ENCODE measurements at places on chromosomes 2 and 18.

DNA sequence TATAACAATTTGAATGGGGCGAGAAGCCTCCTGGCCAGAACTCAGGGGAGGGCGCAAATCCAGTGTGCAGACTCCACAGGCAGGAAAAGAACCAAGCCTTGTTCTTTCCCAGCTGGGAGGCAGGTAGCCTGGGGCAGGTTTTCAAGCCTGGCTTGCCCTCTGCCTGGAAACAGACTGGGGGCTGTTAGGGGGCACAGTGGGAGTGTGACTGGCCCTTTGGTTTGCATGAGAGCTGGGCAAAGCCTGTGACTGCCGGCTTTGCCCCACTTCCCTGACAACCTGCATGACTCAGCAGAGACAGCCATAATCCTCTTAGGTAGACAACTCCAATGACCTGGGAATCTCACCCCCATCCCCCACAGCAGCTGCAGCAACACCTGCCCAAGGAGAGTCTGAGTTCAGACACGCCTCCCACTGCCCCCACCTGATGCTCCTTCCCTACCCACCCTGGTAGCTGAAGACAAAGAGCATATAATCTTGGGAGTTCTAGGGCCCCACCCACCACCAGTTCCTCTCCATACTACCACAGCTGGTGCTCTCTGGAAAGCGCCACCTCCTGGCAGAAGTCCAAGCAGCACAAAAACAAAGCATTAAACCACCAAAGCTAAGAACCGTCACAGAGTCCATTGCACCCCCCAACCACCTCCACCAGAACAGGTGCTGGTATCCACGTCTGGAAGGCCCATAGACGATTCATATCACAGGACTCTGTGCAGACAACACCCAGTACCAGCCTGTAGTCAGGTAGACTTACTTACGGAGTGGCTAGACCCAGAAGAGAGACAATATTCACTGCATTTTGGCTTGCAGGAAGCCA, 402.5 kb downstream of the STK39 start:
- DNase-seq: no peak

DNA sequence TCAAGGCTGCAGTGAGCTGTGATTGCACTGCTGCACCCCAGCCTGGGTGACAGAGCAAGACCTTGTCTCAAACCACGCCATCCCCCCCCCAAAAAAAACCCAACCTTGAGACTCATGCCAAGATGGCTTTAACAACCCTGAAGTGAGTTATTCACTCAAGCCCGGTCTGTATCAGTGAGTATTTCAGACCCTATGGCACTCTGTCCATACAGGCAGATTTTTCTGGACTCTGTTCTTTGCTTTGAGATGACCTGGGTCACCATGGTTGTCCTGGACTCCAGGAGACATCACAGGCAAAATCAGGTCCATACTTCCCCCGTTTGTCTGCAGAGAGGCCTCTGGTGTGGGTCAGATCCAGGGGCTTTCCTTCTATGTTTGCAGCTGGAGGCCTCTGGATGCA, 91.7 kb downstream of the TGOLN2 start:
- no peak for DNase-seq

- DNase-seq: no peak
Observed at GRCh38 chr2:196372276-196372809, 201.0 kb upstream of the STK17B start.

- DNase-seq: no peak
Observed at GRCh38 chr2:187228986-187229385, 219.1 kb downstream of the CALCRL start.

GRCh38 chr2:67234440-67234839, 162.7 kb upstream of the ETAA1 start:
- no peak for DNase-seq

GRCh38 chr18:57648414-57648813, 26.8 kb upstream of the NARS1 start:
- no peak for DNase-seq

DNA sequence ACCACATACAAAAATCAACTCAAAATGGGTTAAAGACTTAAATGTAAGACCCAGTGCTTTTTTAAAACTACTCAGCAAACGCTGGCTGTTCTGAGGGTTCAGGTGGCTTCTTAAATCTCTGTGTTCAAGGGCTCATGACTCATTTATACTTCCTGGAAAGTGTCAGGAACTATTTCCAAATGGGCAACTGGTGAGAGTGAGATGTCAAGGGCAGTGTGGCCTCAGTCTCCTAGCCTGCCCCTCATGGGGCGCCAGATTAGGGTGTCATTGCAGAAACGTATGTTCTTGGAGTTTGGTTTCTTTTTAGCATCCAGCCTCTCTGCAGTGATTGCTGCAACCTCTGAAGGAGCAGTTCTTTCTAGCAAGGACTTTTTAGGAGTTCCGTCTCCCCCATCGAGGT, 485.4 kb downstream of the TNS1 start:
- no peak for DNase-seq

GRCh38 chr2:25483607-25484266, 142.0 kb upstream of the DNMT3A start:
- no peak for DNase-seq

GRCh38 chr2:229257985-229258384, 13.1 kb downstream of the PID1 start:
- DNase-seq: no peak

DNA sequence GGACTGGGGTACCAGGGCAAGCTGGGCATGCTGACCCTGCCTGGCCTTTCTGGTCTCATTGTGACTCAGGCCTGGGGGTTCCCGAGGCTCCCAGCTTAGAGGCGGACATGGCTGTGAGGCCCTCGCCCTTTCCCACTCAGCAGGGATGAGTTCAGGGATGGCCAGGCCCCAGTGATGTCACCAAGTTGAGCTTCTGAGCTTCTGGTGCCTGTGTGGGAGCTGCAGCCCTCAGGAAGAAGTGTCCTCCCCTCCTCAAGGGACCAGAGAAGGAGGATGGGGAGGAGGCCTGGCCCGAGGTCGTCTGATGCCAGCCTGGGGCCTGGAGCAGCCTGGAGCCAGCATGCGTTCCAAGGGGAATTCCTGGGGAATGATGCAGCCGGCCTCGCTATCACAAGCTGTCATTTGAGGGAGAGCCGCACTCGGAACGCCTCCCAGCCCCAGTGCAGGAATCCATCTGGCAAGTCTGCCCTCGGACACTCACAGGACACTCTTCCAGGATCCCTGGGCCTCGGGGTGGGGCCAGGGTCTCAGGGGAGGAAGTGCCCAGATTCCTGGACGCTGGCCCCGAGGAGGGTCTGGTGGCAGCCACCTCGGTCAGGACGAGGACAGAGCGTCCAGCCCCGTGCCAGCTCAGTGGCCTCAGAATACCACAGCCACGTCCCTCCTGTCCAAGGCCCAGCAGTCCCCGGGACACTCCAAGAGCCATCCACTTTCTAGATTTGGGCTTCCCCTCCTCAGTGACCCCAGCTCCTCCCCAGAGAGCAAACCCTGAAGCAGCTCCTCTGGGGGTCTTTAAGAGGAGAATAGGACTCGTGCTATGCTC, 61.2 kb upstream of the GPC1 start:
- DNase-seq: no peak

DNA sequence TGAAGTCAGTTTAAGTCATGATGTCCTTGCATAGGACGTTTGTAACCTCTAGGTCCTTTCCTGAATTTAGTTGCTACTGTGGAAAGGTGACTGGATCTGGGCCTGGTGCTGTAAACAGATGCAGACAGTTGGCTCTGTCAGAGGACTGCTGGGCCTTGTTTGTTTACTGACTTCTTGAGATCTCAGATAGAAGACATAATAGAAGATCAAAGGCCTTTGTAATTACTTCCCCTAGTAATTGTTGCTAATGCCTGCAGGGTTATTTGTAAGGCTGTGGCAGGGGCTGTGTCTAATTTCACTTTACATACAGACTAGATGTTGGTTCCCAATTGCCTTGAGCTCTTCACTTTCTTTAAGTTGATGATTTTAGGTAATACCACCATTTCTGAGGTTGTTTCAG, 42.5 kb downstream of the LYPD6B start:
- DNase-seq: no peak

GRCh38 chr2:17148407-17149145, 369.7 kb downstream of the RAD51AP2 start:
- no peak for DNase-seq

DNA sequence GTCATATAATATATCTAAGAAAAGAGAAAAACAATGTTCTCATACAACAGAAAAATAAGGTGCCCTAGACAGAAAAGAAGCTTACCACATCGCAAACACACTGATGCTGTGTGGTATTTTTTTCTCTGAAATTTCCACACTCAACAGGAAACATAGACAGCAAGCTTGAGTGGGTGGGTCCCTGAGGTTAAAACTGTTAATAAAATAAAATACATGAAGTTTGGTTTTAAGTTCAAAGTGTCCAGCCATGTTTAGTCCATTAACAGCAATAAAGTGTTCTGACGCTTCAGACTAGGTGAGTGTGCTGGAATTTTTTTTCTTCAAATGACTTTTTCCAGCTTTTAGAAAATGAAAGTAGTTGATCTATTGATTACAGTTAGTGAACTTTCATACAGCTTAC, 83.3 kb upstream of the EPB41L5 start:
- peak; percentile 4 for DNase-seq

GRCh38 chr2:1665761-1666505, 78.4 kb downstream of the PXDN start:
- no peak for DNase-seq

DNA sequence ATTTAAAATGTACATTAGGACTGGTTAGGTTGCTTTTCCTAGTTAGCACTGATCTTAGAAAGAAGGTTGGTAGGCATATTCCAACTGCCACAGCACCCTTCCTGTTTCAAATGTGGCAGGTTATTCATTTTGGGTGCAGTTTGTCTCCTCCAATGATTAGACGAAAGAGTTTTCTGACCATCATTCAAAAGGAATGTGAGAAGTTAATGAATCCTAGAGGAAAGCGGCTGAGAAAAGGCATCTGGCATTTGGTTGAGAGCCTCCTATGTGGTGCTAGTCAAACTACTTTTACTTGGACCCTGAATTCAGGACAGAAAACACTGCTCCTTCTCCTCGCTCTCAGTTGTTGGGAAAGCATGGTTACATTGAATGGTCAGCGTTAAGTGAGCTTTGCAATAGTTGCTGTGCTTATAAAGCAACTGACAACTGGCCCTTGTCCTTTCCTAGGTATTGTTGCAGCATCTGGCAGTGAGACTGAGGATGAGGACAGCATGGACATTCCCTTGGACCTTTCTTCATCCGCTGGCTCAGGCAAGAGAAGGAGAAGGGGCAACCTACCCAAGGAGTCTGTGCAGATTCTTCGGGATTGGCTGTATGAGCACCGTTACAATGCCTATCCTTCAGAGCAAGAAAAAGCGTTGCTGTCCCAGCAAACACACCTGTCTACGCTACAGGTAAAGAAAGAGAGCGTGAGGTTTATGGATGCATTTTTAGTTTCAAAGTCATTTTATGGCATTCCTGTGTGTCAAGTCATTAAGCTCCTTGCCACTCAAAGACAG, 6.1 kb downstream of the TGIF1 start:
- DNase-seq: no peak

GRCh38 chr2:127261804-127262406, 32.0 kb downstream of the ERCC3 start:
- no peak for DNase-seq

DNA sequence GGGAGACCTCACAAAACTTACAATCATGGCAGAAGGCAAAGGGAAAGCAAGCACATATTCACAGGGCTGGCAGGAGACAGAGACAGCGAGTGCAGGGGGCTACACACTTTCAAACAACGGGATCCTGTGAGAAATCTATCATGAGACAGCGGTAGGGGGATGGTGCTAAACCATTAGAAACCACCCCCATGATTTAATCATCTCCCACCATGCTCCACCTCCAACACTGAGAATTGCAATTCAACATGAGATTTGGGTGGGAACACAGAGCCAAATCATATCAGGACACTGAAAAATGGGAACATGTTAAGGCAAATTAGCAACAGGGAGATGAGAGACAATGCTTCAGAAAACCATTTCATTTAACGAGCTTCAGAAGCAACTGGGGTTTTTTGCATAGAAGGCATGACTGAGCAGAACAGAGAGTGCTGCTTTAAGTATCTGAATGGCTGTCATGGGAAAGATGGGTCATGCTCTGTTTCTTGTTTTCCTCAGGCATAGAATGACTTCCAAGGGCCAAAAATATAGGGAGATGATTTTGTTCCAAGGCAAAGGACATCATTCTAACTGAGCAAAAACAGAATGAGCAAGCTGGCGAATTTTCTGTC, 100.8 kb upstream of the MAP2 start:
- DNase-seq: no peak

- DNase-seq: no peak
Observed at GRCh38 chr2:199704358-199705238, 146.4 kb downstream of the FTCDNL1 start.

- DNase-seq: no peak
Observed at GRCh38 chr2:118791483-118791882, 56.0 kb downstream of the EN1 start.

DNA sequence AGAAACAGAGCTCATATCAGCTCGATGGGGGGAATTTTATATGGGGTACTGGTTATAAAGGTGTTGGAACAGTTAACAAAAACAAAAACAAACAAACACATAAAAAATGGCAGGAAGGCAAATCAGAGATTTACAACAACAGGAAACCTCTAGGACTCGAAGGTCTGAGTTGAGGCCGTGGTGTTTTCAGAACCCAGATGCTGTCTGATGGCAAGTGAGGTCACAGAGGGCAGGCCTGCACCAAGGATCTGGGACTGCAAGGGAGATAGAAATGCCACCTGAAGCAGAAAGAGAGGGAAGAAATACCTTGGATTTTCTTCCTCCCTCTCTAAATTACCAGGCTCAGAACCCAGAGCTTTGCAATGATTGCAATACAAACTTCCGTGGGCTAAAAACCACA, 429.5 kb downstream of the ZNF521 start:
- DNase-seq: no peak

- no peak for DNase-seq
Observed at GRCh38 chr18:77573571-77573970, 323.9 kb downstream of the GALR1 start.

- no peak for DNase-seq
Observed at GRCh38 chr18:31046916-31047315, 4.4 kb upstream of the DSC3 start.

- no peak for DNase-seq
Observed at GRCh38 chr18:62157843-62158242, 29.0 kb downstream of the PIGN start.

DNA sequence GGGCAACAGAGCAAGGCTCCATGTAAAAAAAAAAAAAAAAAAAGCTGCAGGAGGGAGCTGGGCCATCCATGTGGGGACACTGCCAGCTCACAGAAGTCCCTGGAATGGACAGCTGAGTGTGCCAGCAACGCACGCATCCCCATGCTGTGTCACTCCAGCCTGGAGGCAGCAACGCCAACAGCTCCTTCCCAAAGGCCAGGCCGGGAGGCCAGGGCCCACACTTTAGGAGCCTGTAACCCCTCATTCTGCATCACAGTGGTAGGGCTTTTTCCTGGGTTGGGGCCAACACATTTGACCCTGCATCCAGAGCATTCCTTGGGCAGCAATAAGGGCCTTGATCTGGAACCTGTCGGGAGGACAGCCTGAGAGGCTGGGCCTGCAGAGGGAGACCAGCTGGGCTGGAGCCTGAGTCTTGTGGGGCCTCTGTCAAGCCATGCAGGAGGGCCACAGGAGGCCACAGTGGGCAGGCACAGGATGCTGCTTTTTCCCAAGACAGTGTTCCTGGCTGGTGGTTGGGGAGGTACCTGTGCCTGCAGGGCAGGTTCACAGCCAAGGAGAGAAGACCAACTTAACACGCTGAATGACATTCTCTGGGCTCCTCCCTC, 16.8 kb upstream of the KCNK3 start:
- DNase-seq: no peak

Data from CD4-positive, alpha-beta T cell treated with Interferon gamma for 1 hour (primary cell).